ENCODE measurements at places on chromosomes 1 and 21.
A peak's percentile ranks its signal among the peaks of the same experiment; 100 is the strongest.

- DNase-seq: no peak
Measured at GRCh38 chr21:32608851-32609250, 3.3 kb downstream of the CFAP298 start.

DNA sequence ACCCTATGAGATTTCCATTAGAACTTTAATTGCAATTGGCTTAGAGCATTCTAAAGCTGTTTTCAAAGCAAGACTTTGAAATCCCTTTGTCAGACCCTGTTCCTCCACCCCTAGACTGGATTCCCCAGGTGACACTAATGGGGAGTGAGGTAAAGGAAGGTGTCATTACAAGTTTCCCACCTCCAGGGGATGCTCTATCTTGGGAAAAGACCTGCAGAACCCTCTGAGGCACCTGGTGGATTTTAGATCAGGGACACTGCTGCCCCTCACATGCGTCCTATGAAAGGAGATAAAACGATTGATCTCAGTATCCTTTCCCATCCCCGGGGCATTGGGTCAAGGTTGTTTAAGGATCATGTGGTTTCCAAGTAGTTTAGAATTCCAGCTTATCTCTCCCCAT is 80.3 kb upstream of the RGS4 start:
- no peak for DNase-seq

GRCh38 chr1:61132176-61132638 is 49.8 kb downstream of the NFIA start:
- no peak for DNase-seq

GRCh38 chr1:226438007-226438406 is 30.1 kb upstream of the PARP1 start:
- no peak for DNase-seq

DNA sequence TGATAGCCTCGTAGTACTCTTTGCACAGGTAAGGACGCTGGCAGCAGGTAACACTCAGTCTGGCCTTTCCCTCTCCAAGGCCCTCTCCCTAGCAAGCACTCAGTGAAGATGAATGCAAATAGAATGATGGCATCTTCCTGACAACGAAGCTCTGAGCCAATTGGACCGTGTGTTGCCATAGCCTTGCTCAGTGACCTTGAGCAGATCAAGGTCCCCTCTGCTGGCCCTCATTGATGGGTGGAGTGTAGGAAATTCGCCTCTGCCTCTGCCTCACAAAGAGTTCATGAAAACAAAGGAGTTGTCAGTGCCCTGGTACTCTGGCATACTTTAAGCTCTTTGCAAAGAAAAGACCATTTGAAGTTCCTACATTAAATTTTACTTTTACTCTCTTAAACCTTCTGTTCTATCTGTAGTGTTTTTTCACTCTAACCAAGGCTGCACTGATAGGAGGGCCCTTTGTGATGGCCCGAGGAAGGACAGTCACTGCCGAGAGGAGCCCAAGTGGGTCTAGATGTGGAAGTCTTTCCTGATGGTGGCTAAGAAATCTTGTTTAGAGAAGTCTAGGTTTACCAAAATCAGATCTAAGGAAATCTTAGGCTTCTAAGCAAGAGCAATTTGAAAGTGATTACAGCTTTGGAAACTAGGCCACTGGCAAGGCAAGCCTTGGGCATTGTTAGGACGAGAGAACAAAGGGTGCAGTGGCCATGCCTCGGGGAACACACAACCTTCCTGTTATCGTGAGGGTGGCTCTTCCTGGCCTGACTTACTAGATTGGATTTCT is 38.2 kb downstream of the SMYD2 start:
- DNase-seq: no peak

- no peak for DNase-seq
Measured at GRCh38 chr1:236029428-236029940, 35.4 kb downstream of the NID1 start.

GRCh38 chr1:86507935-86508582 is 38.8 kb upstream of the CLCA4 start:
- DNase-seq: peak; percentile 60

- peak; percentile 72 for DNase-seq
Measured at GRCh38 chr1:20485527-20486456, at the start of gene CAMK2N1. Gene CAMK2N1, minus strand, starts transcription at chr1:20486210. Its CDS starts 831 bp downstream, at chr1:20485379.

GRCh38 chr1:206048582-206048981 is 4.4 kb upstream of the RHEX start:
- DNase-seq: no peak

DNA sequence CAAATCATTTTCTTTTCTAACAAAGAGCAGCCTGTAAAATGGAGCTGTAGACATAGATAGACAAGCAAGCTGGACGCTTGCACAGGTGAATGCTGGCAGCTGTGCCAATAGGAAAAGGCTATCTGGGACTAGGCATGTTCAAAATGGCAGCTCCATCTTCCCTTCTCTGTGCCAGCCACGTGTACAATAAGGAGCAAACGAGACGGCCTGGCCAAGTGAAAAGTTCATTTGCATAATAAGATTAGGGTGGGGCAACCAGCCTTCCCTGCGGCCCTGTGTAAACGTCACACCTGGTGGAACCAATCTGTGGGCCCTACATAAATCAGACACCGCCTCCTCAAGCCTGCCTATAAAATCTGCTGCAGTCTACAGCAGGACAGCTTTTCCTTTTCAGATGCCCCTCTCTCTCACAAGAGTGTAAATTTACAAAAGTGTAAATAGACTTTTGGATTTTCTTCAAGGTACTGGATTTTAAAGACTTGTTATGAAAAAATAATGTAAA is 16.6 kb upstream of the EDEM3 start:
- no peak for DNase-seq

GRCh38 chr1:226279498-226279897 is 29.5 kb downstream of the LIN9 start:
- DNase-seq: no peak

DNA sequence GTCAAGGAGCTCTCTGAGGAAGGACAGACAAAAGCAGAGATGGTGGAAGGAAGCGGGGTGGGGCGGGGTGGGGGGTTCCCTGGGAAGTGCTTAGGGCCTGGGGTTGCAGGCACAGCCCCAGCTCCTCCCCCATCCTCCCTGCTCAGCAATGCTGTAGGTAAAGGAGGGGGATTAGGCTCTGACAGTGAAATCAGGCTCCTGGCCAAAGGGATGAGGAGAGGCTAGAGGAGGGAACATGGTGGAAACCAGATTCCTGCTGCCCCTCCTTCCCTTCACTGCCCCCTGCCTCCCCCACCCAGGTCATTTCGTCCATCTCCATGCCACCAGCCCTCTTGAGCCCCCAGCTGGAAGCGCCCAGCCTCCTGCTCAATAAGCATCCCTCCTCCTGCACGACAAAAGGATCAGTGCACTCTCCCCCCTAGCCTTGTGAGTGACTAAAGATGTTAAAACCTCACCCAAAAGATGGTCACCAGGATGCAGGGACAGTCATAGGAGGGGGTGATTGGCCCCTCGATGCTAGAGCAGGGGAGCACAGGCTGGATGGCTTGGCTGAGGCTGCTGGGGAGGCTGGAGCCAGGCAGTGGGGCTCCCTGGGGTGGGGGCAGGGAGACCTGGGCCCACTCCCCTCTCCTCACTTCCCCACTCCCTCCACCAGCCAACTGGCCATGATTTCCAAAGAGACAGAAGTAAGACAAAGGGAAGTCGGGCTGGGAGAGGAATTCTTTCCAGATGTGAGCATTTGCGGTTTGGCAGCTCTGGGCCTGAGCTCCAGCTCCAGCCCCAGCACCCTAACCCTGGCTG is 2.2 kb upstream of the CRABP2 start:
- peak; percentile 79 for DNase-seq

DNA sequence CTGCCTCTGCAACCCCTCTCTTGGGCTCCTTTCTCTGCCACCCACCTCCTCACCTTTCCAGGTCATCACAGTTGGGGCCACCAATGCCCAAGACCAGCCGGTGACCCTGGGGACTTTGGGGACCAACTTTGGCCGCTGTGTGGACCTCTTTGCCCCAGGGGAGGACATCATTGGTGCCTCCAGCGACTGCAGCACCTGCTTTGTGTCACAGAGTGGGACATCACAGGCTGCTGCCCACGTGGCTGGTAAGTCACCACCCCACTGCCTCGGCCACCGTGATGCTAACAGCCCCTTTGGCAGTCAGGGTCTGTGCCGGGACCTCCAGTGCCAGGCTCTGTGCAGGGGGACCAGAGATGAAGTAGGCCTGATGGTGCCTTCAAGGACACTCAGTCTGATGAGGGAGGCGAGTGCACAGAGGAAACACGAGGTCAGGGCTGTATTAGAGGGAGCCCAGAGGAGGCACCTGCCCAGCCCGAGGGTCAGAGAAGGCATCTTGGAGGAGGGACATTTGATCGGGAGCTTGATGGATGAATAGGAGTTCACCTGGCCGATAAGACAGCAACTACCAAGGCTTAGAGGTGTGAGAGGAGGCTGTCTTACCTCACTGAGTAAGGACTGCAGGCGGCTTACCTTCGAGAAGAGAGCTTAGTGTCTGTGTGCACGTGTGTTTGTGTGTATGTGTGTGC is 18.1 kb downstream of the PCSK9 start:
- no peak for DNase-seq

DNA sequence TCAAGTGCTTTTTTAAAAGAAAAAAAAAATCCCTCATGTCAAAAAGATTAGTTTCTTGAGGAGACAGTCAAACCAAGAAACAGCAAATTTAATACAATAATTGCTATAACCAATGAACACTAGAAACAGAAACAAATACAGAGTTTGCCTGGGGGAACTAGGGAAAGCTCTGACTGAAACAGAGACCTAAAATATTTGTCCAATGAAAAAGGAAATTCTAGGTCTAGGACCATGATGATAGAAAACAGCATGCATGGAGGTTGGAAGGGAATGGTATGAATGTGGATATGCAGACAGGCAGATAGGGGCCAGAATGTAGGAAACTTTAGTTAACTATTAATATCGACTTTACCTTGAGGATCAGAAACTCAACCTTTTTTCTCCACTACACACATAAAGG is 31.4 kb downstream of the RNF115 start:
- DNase-seq: no peak

DNA sequence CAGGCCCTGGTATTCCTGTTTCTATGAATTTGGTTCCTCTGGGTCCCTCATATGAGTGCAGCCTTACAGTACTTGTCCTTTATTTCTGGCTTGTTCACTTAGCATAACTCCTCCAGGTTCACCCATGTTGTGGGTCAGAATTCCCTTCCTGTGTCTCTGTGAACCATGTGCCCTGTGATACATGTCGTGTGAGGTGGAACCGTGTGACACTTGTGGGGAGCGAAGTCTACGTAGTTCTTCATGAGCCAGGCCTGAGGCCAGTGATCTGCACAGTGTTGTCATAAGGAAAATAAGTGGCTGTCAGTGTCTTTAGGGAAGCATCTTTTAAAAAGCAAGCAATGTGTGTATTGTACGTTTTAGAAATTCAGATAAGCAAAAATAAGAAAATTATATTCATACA is 122.8 kb downstream of the GALNT2 start:
- no peak for DNase-seq

DNA sequence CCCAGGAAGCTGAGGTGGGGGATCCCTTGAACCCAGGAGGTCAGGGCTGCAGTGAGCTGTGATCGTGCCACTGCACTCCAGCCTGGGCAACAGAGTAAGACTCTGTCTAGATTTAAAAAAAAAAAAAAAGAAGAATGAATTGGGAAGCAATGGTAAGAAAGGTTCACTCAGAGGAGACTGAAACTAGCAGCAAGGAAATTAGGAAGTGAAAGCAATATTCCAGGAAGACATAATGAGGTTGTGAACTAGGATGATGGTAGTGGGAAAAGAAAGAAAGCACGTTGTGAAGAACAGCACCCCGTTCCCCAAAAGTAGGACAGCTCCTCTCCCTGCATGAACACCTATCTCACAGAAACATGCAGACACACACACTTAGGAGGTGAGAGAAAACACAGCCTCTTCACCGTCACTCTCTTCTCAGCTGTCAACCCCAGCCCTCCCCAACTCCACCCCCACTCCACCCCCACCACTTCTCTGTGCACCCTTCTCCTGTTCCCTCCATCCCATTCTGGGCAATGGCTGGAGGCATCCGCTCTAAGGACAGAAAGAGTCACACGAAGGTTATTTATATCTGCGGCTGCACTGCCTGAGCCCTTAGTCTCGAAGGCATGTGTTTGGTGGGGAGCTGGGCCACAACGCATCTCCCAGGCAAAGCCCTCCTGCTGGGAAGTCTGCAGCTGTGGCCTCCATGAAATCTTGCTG is 101.8 kb upstream of the LPGAT1 start:
- no peak for DNase-seq

DNA sequence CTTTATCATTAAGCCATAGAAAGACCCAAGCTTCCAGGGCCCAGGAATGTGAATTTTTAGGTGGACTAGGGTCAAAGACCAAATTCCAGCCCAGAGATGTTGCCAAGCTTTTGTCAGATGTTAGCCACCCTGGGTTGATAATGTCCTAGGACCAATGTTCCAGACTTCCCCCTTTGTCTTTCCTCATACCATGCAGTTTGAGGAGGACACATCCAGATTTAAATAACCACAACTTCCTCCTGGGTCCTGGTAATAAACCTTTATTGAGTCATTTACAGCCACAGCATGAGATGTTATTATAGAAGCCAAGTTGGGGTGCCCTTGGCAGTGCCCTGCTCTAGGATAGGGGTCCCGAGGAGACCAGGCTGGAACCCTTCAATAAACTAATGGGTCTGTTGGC is 5.9 kb downstream of the TNR start:
- no peak for DNase-seq

- no peak for DNase-seq
Measured at GRCh38 chr1:235515844-235516512, 11.7 kb upstream of the B3GALNT2 start.

GRCh38 chr1:46284597-46285564 is 18.5 kb downstream of the LRRC41 start:
- DNase-seq: peak; percentile 39

Measured in AG10803 (cell line).